ENCODE measurements at places on chromosomes 16 and 17. TPM values are rescaled to one million over a fixed set of nuclear protein-coding genes. Genes with fewer than 3 reads are reported as not detected.

Gene SULT1A4
- total RNA-seq, result 28.4 TPM

Gene TIGD7
- 0.94 TPM for total RNA-seq

Gene PDE6G
- 3.6 TPM for total RNA-seq

Gene KCNH4
- 0.29 TPM for total RNA-seq

Gene CCL15
- not detected for total RNA-seq

Gene SLFN14
- total RNA-seq, result not detected

Gene SNAI3
- 0.18 TPM for total RNA-seq

Gene TMIGD1
- total RNA-seq, result not detected

Gene C16orf86
- 0.14 TPM for total RNA-seq

Gene KRTAP2-2
- not detected for total RNA-seq

Gene SPATA32
- 0.14 TPM for total RNA-seq

Gene TMEM170A
- 15.9 TPM for total RNA-seq

Gene MARVELD3
- 0.22 TPM for total RNA-seq

Gene FOXC2
- 5.6 TPM for total RNA-seq

Gene SYNGR3
- 7.4 TPM for total RNA-seq

Gene RCVRN
- not detected for total RNA-seq
